Psoas muscle (tissue), 8 donors: ENCODE measurements at places on chromosomes 5 and 9. TPM values are rescaled to one million over a fixed set of nuclear protein-coding genes. Genes with fewer than 3 reads are reported as not detected.

- H3K27me3 ChIP-seq, result no peaks in the 10 kb centered on the region
- no peak overlapping the region for H3K4me3 ChIP-seq
- DNase-seq, result no peak
- peaks cover 69% of the 10 kb centered on the region for H3K4me1 ChIP-seq
- no peaks in the 10 kb centered on the region for H3K36me3 ChIP-seq
These were observed 71.2 kb downstream of the RAPGEF1 start for GRCh38 chr9:131668439-131669268.

DNA sequence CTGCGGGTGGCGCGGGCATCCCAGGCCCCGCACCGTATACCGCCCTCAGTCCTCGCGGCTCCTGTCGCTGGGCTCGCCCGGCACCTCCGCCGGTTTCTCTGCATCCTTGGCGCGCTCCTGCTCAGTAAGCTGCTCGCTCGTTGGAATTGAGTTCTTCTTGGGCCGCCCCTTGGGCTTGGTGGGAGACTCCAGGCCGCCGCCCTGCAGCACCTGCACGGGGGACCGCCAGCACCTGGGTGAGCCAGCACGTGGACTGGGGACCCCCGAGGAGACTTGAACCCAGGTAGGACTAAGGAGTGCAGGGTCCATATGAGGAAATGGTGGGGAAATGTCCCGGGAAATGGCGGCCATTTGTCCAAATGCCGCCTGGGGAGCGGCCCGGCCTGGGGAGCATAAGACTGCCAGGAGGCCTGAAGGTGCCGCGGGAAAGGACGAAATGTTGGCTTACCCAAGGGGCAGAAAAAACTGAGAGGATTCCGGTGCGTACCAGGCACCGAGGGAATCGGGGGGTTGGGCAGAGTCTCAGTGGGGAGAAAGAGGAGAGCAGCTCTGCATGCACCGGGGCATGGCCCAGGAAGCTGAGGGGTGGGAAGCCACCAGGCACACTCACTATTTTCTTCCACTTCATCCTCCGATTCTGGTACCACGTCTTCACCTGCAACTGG is 2.9 kb downstream of the BARX1 start:
- H3K4me1 ChIP-seq, result peaks cover 26% of the 10 kb centered on the region
- peak overlapping the region; percentile 62 for H3K4me3 ChIP-seq
- DNase-seq, result no peak
- H3K36me3 ChIP-seq, result no peaks in the 10 kb centered on the region
- peaks cover 93% of the 10 kb centered on the region for H3K27me3 ChIP-seq

DNA sequence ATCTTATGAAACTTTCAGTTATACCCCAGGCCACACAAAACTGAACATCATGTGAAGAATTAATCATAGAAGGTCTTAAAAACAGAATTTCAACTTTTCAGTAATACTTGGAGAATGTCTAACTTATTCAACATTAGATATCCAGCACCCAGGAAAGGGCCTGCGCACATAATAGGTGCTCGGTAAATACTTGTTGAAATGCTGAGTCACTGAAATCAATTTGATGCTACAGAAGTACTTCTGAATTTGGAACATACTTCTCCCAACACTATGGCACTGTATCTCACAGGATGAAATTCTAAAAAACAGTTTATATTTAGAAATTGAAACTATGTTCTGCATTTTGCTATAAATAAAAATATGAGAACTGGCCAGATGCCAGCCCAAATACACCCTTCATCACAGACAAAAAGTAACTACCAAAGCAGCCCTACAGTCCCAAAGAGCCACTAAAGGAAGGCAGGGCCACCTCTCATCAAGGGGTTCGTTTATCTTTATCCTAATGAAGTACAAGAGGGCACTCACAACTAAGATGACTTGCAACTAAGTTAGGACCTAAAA is 26.5 kb downstream of the MRPS27 start:
- no peak for DNase-seq
- no peak overlapping the region for H3K27ac ChIP-seq
- H3K27me3 ChIP-seq, result no peaks in the 10 kb centered on the region
- H3K4me1 ChIP-seq, result no peaks in the 10 kb centered on the region
- no peak overlapping the region for H3K4me3 ChIP-seq

CDH18 gene
- not detected for total RNA-seq

ISL1 gene
- not detected for total RNA-seq

SNCAIP gene
- total RNA-seq, result 0.27 TPM
